Activated T-cell treated with anti-CD3 and anti-CD28 coated beads for 1 hour (primary cell): ENCODE measurements at places on chromosomes 2 and 18.

GRCh38 chr2:173720306-173720705, 244.9 kb downstream of the SP3 start:
- DNase-seq = no peak

- no peak for DNase-seq
These were observed 323.5 kb upstream of the SKOR2 start for GRCh38 chr18:47574966-47575365.

GRCh38 chr2:133814890-133815289, 246.6 kb upstream of the NCKAP5 start:
- DNase-seq = no peak

DNA sequence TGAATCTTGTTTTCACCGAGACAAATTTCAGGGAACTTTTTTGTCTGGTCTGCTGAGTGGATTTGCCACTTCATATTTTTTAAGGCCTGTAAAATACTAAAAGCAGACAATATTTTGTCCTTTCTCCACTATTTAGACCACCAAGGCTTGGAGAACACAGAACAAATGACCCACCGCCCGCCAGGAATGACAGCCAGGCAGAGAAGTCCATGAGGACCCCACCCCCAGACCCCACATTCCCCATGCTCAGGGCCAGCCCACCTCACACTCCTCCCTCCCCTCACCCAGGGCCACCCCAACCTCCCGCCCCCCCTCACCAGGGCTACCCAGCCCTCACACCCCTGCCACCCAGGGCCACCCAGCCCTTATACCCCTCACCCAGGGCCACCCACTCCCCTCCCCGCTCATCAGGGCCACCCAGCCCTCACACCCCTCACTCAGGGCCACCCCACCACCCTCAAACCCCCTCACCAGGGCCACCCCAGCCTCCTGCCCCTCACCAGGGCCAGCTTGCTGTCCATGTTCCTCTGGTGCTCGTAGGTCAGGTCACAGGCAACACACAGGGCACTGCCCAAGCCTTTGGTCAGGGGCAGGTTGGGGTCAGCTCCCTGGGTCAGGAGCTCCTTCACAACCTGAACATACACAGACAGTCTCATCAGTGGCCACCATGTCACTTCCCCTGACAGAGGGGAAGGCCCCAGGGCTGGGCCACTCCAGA, 50.6 kb downstream of the ANKMY1 start:
- DNase-seq = no peak

DNA sequence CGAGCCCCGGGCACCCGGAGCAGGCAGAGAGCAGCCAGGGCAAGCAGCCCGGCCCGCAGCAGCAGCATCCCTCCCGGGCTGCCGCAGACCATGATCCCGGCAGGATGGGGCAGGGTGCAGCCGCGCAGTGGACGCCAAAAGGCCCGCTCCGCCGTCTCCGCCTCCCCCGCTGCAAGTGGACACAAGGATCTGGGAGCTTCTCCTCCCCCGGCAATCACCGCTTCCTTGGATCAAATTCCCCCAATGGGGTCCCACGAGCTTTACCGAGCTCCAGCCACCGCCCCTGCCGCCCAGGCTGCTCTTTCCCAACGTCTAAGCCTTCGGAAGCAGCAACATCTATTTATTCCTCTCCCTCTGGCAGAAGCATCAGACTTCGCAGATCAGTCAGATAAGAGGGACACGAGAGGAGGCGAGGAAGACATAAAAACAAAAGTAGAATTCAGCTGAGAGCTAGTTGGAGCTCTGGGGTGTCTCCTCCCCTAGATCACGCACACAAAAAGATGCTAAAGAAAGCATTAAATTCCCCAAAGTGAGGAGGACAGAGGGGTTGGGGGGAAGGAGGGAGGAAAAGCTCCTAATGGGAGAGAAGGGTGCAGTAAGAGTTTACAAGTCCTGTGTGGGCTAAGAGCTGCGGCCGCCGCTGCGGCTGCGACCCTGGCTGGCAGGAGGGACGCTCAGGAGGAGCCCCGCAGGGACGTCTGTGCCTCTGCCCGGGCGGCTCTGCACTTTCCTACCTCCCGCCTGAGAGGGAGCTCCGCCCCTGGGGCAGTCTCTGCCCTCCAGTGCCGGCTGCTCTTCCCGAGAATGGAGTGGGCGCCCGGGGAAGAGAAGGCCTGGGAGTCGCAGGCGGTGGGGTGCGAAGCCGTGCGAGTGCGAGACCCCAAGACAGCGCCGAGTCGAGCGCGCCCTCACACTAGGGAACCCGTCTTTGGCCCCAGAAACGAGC, at the start of gene FRZB:
Gene FRZB, minus strand, starts transcription at position 177 of the 946 bp plus-strand sequence. Its CDS starts 85 bp downstream, at position 92.
- DNase-seq = no peak

DNA sequence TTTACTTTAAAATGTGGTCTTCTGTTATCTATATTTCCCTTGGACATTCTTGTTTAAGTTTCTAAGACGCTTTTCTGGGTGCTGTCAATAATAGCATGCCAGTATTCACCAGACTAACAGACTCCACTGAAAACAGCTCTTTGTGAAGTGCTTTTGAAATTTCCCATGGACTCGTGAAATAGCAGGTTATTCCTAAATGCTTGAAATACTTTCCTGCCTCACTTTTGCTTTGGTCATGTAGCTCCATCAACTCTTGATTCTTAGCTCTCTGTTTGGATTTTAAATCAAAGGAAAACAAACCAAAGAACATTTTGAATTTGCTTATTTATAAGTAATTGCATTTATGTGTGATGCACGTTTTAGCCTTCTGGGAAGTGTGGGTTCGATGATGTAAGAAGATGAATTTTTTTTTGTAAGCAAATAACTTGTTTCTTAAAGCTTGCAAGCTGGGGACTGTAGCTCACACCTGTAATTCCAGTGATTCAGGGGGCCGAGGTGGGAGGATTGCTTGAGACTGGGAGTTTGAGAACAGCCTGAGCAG, 147.8 kb downstream of the WDSUB1 start:
- no peak for DNase-seq

- DNase-seq = no peak
These were observed 77.2 kb upstream of the ST8SIA3 start for GRCh38 chr18:57275111-57275510.
